ENCODE measurements at places on chromosomes 5 and 9.

DNA sequence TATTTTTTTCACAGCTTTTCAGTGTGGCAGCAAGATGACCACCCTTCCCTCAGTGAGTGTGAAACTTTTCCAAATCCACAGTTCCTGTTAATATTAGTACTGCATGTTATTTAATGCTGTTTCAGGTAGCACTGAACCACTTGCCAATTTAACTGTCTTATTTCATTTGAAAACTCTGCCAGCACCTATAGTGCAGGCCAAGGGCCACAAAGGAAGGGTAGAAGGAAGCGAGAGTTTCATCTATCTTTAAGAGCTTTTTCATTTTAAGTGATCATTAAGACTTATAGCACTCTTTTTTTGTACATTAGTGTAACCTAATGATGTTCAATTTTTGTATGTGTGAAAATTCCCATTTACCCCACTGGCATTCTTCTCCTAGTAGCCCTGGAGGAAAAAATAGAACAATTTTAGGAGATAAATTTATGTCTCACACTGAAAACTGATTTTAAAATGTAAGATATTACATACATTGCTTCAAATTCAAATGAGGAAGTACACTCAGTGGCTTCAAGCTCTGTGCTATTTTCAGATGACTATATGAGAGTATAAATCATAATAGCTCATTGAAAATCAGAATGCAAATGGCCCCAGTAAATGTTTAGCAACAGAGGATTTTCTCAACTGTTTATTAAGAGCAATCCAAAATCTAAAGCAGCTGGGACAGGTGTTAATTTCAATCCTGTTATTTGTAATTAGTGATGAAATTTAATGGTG is 820.5 kb downstream of the PTPRD start:
- DNase-seq: no peak

- no peak for DNase-seq
These were observed 9.7 kb downstream of the MRPL36 start for GRCh38 chr5:1789834-1790471.

GRCh38 chr5:77302247-77302646 is 91.8 kb downstream of the PDE8B start:
- DNase-seq: no peak

DNA sequence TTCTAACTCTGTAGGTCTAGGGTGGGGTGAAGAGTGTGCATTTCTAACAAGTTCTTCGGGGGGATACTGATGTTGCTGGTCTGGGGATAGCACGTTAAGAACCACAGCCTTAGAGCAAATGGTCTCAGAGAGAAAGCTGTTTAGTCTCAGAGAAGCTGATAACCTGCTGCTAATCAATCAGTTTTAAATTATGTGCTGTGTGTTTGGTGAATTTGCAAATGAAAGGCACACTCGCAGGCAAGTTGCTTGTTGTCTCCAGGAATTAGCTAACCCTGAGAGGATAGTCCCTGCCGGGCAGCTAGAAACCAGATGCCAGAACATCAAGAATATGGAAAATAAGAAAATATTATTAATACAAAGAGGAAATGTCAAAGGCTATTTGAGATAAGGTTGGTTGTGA is 79.2 kb downstream of the DMRT2 start:
- DNase-seq: no peak

DNA sequence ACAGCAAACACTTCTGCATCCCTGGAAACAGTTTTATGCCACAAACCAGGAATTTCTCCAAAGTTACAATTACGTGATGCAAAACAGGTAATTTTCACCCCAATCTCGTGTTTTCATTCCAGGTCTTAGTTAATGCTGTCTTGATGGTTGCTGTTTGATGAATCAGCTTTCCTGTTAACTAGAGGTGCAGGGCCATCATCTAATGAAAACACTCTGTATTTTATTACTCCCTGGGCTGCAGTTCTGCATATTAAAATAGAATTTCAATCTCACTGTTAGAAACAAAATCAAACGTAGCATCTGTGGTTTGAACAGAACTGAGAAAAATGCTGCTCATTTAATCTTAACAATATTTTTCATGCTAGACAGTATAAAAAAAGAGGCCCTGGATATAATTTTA is 129.4 kb downstream of the TUSC1 start:
- DNase-seq: no peak

DNA sequence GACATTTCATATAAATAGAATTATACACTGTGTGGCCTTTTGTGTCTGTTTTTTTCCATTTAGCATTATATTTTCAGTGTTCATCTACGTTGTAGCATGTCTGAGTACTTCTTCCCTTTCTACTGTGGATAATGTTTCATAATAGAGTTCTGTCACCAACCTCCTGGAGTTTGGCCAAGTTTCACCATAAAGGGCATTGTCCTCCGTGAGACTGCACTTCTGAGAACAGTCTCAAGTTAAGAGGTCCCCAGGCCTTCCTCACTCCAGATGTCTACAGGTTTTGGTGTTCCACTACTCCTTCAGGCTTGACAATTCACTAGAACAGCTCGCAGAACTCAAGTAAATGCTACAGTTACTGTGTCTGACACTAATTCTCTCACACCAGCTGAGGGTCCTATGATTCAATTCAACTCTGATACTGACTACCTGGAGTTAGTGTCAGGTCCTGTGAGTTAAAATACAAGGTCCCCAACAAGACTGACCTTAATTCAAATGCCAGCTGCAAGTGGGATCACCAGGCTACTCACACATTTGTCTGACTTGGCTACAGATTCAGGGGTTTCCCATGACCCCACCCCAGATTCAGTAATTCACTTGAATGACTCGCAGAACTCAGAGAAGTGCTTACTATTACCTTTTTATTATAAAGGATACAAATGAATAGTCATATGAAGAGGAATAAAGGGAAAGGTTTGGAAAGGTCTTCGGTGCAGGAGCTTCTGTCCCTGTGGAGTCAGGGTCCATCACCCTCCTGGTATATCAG is 31.1 kb downstream of the SLC35A4 start:
- DNase-seq: no peak

GRCh38 chr5:148913985-148914431 is 87.6 kb downstream of the ADRB2 start:
- DNase-seq: no peak

DNA sequence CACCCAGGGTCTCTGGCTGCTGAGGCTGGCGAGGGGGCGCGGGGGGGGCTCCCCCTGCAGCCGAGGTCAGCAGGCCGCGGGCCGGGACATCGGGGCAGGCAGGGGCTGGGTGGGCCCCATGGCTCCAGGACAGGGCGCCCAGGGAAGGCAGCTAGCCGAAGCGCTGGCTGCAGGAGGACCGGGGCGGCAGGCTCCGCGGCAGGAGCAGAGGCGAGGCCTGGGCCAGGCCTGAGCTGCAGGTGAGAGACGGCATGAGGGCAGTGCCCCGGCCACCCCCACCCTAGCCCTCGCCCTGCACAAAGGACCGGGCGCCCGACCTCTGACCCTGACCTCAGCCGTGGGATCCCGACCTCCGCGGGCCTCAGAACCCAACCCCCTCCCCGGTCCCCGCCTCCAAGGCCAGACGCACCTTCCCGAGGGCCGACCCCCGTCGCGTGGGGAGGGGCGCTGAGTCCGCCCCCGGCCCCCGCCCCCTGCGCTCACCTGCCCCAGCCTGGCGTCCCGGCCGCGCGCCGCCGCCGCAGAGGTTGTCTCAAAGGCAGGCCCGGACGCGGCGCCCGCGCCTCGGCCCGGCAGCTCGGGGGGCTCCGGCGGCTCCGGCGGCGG is 431 bp downstream of the RNF208 start:
- DNase-seq: no peak

DNA sequence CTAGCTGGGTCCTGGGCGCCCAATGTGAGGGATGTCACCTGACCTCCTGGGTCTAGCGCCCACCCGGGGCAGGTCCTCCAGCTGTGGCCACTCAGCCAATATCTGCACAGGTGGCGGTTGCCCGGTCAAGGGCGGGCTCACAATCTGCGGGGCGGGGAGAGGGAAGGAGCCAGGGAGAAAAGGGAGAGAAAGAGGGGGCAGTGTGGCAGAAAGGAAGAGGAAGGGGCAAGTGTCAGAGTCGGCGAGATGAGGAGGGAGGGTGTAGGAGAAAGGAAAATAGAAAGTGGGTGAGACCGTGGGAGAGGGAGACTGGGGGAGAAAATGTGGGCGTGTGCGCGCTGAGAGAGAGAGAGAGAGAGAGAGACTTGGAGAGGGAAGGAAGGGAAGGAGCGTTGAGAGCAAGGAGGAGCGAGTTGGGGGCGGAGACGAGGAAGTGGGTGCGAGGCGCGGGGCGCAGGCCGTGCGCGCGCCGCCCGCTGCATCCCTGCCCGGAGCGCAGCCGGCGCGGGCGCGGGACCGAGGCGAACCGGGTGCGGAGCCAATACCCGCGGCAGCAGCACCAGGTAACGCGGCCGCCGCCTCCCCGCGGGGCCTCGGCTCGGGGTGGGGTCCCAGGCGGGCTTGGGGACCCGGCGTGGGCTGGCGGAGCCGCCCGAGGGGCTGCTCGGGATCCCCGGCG is at the start of gene HRH2:
TSS of gene HRH2 (plus strand) at position 479 of the 679 bp plus-strand sequence. CDS start 25,163 bp downstream, outside the sequence.
- DNase-seq: no peak

DNA sequence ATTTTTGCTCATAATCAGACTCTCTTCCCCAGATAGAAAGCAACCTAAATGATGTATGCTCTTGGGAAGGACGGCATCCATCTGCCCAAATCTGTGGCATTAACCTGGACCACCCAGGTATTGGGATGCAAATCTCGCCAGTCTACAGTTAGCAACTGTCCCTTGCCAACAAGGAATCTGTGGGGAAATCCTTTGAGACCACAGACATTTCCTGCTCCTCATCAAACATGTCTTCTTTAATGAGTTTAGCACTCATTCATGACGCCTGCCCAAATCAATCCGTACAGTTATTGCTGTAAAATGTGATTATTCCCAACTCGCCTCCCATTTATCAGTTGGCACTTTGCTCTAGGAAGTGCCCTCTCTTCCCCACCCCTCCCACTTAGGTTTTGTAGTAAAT is 7.8 kb downstream of the ROR2 start:
- no peak for DNase-seq

DNA sequence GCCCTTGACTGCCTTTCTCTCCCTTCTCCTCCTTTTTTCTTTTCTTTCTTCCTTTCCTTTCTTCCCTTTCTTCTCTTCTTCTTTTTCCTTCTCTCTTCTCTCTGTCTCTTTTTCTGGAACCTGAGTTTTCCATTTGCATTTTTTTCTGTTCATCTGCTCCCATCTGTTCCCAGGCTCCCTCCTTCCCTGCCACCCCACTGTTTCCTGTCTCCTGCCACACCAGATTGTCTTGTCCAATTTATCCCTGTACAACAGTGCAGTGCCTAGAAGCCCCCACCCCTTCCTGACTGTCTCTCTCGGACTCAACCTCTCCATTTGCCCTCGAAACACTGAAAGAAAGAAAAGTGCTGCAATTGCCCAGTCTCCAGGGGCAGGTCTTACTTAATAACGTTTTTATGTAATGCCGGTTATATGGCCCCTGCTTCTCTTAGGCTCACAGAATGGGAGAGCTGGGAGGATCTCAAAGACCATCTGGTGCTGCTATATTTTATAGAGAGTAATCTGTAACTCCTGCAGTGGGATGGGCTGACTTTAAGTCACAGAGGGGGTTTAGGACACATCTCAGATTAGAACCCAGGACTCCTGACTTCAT is 101.4 kb downstream of the RALGPS1 start:
- no peak for DNase-seq

DNA sequence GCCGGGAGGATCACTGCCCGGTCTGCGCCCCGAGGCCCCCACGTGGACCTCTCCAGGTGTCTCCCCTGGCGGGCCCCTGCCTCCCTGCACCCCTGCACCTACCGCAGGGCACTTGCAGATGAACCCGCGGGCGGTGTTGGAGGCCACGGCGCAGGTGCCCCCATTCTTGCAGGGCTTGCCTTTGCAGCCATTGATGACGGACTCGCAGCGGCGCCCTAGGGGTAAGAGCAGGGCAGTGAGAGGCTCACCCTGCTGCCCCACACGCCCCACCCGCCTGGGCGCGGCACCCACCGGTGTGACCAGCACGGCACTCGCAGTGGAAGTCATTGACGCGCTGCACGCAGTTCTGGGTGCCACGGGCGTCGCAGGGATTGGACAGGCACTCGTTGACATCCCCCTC is 23.6 kb upstream of the SEC16A start:
- DNase-seq: no peak

GRCh38 chr5:35073160-35073559 is 25.4 kb upstream of the AGXT2 start:
- DNase-seq: no peak

- DNase-seq: no peak
These were observed 79.5 kb upstream of the FAM169A start for GRCh38 chr5:74945561-74946165.

DNA sequence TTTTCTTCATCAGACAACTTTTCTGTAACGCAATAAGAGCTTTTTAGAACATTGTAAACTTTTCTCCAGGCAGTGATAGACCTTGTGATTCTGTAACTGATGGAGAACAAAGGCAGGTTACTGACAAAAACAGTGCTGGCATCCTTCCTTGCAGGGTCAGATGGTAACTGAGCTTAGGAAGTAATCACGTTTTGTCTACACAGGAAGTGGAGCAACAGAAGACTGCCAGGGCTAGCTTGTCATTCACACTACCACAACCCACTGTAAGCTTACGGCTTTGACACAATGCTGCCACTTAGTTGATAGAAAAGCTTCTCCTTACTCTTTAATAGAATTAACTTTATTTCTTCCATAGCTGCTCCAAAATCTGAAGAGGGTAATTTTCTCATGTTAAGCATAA is 46.8 kb downstream of the FBN2 start:
- DNase-seq: no peak

DNA sequence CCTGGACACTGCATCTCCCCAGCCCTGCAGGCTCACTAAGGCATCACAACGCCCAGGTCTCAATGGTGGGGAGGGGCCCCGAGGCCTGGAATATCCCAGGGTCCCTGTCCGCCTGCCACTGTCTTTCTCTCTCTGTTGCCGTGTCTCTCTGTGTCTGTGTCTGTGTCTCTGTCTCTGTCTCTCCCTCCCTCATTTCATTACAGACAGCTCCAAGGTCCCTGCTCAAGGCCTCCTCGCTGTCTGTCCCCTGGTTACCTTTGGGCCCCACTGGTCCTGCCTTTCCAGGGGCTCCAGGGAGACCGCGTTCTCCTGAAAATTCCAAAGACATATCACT is 3.2 kb downstream of the FCN1 start:
- no peak for DNase-seq

DNA sequence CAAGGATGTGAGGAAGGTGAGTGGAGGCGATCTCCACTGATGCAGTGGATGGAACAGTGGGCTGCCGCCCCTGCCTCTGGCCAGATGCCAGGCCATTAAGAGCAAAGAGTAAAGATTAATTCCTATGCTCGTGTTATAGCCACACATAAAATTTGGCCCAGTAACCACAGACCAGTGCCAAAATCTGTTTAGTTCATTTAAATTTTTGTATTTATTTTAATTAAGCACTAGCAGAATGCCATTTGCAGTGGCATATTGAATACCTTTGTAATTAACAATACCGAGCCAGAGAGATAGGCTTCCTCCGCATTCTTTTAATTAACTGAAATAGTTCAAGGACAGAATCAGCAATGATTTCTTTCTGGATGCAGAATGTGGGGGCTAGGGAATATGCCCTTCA is 179.8 kb downstream of the MED10 start:
- no peak for DNase-seq

GRCh38 chr9:135074354-135075233 is 12.9 kb upstream of the OLFM1 start:
- DNase-seq: no peak

DNA sequence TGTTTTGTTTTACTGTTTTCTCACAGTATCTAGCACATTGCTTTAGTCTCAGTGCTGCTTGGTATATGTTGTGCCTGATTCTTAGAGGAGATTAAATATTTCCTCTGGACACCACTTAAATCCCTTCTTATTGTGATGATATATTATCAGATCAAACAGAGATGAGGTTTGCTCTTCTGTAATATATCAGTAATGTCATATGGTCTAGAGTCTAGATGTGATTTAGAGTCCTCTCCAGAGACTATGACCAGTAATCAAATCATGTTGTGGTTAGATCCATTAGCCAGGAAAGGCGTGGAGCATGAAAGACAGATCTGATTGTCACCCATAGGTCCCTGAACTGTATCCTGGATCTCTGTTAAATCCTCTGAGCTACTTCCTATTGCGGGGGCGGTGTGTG is 24.4 kb downstream of the CAMK4 start:
- DNase-seq: no peak
